GM12864 (cell line): ENCODE measurements at places on chromosomes 5 and 9.

DNA sequence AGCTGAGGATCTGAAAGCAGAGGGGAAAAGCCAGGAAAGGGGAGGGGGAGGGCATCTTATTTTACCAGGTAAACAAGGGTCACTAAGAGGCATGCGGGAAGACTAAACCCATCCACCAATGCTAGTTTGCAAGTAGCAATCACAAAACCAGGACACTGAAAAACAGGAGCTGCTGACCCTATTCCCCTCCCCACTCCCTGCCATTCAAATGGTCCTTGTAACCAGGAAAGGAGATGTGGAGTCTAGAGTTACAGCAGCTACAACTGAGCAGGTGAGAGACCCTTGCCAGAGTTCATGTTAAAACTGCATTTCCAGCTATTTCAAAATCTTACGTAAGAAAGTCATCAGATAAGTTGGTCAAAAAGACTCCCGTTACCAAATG lies 85.3 kb upstream of the SIMC1 start:
- no peak for DNase-seq

- no peak for DNase-seq
Measured at GRCh38 chr9:111599092-111599954, at the start of gene PTGR1. PTGR1 (minus strand) TSS chr9:111599647; CDS start chr9:111597422, 2,225 bp downstream.

GRCh38 chr5:157990583-157991181 lies 131.7 kb upstream of the CLINT1 start:
- no peak for DNase-seq

GRCh38 chr9:114682846-114683245 lies 854 bp upstream of the TEX48 start:
- DNase-seq, result no peak

DNA sequence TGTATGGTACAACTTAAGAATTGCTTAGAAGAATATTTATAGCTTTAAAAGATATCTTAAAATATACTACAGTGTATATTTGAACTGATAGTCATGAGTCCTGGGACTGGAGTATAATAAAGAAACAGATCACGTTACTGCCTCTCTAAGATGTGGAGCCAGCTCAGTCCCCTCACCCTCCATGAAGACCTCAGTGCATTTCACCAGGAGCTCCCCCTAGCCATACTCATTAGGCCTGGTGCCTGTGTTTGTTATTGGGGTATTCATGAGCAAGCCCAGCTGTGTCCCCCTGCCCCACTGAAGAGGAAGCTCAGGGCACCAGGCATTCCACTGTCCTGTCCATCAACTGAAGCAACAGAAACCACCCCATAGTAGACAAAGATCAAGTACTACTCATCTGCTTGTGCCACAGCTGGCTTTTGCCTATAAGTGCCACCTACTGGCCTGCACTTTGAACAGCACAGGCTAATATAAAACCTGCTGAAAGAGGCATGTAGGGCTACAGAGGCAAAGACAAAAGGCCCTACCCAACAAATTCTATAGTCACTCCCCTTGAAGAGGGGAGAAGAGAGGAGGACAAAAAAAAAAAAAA lies 850.2 kb upstream of the NUDT12 start:
- DNase-seq, result no peak
